ENCODE measurements at places on chromosomes 13 and 19. TPM values are rescaled to one million over a fixed set of nuclear protein-coding genes. Genes with fewer than 3 reads are reported as not detected.

ZNF266 gene
- 16.7 TPM for polyA plus RNA-seq

KLK4 gene
- polyA plus RNA-seq = not detected

SLC27A1 gene
- 10.4 TPM for polyA plus RNA-seq

DNA sequence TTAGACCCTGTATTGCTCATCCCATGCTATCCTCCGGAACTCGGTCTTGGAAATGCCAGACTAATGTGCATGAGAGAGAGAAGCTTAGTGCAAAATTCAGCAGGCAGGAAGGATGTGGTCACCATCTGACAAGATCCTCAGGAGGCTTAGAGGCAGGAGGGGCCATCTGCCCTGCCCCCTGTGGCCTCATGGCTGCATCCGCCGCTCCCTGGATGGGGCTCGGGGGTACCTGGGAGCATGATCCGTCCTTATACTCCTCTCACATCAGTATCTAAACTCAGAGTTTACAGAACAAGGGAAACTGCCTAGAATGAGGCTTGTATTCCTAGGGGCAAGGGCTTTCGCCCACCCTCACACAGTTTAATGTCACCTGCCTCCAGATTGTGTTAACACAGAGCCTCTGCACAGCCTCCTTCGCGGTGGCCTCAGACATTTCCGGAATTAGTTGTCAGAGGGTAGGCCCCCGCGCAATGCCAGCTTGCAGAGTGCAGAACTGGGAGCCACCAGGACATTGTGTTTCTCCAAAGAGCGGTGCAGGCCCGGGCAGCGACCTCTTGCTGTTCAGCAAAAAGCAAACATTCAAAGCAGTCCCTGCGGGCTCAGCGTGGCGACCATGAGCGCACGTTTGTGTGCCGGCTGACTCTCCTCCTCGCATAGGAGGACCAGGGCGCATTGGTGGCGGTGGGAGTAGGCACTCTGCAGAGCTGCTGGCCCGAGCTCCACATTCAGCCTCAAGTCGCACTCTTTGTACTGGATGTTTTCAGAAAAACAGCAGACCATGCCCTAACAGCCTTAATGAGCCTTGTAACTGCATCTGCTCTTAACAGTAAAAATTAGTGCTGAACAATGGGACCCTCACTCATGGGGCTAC lies 39.1 kb downstream of the GPR12 start:
- DNase-seq = no peak

- no peak for DNase-seq
These were observed 393.8 kb downstream of the SLITRK6 start for GRCh38 chr13:85405316-85405897.

GRCh38 chr13:114311908-114312307 lies 2.4 kb upstream of the CHAMP1 start:
- DNase-seq = no peak

DNA sequence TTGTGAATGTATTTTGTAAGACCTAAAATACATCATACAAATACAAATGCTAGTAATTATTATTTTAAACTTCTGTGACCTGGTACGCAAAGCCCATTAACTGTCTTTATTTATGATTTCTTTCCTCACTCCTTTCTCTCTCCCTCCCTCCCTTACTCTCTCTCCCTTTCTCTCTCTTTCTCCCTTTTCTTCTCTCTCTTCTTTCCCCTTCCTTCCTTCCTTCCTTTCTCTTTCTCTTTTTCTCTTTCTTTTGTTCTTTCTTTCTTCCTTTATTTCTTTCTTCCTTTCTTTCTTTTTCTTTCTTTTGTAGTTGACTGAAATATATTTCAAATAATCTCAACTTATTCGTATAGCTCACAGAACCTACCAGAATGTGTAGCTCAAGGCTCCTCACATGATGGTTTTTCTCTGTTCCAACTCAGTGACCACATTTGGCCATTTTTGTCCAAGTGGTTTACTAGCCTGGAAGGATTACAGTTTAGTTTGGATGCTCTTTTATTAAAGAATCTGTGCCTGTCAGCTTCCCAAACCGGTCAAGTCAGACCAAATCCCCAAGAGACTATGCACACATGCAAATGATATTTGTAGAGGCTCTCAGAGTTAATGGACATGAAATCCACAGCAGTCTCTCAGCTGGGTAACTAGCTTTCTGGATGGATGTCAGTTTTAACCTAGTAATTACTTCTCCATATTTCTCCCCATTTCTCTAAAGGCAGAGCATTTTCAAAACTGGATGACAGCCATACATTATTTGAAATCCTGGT lies 71.7 kb downstream of the POSTN start:
- no peak for DNase-seq

DNA sequence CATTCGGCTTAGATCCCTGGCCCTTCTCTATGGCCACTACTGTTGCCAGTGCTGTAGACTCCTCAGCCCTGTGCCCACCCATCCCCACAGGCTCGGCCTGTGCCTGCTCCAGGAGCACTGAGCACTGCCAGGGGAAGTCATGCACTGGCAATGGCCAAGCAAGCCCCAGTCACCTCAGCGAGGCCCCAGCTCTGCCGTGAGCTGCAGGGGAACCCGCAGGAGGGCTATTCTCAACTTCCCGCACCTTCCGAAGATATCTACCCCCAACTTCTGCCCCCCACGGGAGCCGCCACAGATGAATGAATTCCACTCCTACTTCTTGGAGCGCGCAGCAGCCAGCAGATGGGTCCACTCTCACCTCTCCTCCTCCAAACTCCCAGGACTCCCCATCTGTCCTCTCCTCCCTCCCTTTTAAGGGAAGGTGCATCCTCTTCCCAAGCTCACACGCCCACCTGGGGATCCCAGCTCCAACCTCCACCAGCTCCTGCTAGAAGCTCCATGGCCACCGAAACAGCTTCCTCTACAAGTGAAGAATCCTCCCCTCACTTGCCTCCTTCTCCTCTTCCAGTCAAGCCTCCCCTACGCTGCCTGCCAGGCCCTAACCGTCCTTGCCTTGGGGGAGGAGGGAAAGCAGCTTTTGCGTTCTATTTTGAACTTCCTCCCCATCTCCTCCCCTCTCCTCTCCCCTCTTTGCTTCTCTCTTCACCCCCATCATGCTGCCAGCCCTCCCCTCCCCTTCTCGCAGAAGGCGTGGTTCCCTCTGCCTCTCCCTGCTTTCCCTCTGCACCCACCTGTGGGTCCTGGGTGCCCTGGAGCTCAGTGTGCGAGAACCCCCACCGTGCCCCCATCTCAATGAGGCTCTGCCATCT lies 52.2 kb downstream of the PEPD start:
- no peak for DNase-seq
